Stimulated activated CD8-positive, alpha-beta memory T cell treated with anti-CD3 and anti-CD28 coated beads, Interleukin-7, amount 100 ng/mL, for 1 hour (primary cell): ENCODE measurements at places on chromosomes 7 and 10.

DNA sequence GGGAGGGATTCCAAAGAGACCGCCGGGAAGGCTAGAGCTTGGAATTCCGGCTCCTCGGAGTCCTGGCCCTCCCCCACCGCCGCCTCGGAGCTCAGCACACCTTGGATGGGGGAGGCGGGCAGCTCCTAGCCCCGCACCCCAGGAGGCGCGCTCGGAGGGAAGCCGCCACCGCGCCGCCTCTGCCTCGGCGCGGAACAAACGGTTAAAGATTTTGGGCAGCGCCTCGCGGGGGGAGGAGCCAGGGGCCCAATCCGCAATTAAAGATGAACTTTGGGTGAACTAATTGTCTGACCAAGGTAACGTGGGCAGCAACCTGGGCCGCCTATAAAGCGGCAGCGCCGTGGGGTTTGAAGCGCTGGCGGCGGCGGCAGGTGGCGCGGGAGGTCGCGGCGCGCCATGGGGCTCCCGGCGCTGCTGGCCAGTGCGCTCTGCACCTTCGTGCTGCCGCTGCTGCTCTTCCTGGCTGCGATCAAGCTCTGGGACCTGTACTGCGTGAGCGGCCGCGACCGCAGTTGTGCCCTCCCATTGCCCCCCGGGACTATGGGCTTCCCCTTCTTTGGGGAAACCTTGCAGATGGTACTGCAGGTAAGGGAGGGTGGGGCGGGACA lies at the start of gene CYP26A1:
Gene CYP26A1, plus strand, starts transcription at position 355 of the 608 bp plus-strand sequence. Its CDS starts 42 bp downstream, at position 397.
- no peak for DNase-seq

GRCh38 chr10:34627741-34628140 lies 187.4 kb downstream of the PARD3 start:
- DNase-seq, result no peak

DNA sequence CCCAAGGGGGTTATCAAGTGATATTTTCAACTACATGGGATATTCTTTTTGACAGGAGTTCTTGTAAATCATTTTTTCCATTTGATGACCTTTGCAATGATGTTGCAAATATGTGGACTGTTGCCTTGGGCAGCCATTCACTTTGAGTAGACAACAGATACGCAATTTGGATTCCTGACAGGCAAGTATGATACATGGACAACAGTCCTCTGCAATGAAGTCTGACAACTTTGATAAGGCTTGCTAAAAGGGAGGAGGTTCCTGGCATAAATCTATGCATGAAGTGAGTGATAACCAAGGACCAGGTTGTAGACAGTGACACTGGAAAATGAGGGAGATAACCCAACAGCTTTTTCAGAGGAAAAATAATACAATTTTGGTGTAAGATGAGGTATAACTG lies 17.7 kb downstream of the LRRD1 start:
- DNase-seq, result no peak

- DNase-seq, result no peak
Observed at GRCh38 chr7:13179011-13179582, 491.7 kb downstream of the ARL4A start.

DNA sequence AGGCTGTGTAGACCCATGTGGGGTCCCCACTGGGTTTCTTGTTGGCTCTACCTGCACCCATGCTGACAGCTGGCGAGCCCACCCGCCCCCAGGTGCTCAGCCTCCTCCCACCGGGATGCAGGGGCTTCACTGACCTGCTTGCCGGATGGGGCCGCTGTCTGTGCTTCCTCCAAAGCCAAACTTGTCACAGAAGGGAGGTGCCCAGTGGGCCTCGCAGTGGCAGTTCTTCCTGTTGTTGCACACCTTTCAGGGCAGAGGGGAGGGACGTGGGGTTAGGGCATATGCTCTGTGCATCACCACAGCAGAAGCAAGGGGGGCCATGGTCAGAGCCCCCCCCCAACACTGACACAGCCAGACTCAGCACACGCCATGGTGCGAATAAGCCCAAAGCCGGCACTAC lies 146.5 kb downstream of the FANK1 start:
- DNase-seq, result no peak

DNA sequence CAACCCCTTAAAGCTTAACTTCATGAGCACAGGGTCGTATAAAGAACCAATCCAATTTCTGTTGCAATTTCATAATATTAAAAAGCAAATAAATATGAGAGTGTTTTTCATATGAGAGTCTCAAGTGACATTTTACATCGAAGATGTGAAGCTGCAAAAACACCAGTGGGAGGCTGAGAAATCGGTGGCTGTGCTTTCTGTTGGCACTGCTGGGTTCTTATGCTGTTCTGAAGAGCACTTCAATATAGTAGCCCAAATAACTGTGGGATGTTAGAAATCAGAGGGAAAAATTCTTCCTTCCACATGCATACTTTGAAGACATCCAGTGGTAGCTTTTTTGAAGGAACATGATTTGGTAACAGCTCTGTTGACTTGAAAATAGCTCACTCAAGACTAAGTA lies 245.8 kb downstream of the ARHGAP21 start:
- no peak for DNase-seq

DNA sequence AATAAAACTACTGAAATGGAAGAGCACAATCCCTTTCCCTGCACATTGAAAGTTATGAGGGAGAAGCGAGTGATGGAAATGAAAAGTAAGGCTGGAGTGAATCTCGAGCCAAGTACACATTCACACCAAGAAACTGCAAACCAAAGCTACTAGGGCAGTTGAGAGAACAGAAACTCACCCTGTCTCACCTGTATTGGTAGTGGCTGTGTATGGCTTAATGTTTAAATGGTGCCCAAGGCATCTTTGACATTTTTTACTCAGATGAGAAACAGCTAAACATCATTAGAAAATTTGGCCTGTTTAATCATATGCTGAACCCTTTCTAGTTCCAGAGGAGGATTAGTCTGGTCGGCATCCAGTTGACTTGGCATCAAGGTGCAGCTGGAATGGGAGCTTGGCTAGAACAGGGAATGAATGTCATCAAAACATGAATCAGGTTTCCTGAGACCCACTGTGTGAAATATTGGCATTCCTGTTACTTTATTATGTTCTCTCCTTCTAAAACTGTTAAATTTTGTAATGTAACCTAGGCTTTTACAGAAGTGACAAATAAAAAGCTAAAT lies 840.8 kb downstream of the GRM8 start:
- DNase-seq, result no peak

DNA sequence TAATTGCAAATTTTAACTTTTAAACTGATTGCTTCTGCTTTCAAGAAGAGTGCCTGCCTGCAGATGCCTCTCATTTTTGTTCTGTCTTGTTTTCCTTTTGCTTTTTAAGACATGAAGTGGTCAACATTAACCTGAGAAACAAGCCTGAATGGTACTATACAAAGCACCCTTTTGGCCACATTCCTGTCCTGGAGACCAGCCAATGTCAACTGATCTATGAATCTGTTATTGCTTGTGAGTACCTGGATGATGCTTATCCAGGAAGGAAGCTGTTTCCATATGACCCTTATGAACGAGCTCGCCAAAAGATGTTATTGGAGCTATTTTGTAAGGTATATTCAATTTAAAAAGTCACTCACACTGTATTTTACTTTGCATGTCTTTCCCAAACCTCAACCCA lies 8.8 kb downstream of the GSTO2 start:
- DNase-seq, result no peak

DNA sequence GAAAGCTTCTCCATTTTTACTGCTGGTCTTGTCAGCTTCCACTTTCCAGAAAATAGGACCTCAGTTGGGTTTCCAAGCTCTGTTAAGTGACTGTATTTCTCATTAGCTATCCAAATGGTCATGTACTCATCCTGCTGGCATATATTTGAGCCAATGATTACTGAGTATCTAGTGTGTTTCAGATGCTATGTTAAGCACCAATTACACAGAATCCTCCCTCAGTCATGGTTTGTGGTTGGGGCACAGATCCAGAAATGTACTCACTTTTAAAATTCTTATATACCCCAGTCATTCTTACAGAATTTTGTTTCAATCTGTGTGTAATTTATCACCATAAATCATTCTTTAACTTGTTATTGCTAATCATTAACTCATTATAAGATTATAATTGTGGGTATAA lies 362.3 kb upstream of the MTPN start:
- no peak for DNase-seq

DNA sequence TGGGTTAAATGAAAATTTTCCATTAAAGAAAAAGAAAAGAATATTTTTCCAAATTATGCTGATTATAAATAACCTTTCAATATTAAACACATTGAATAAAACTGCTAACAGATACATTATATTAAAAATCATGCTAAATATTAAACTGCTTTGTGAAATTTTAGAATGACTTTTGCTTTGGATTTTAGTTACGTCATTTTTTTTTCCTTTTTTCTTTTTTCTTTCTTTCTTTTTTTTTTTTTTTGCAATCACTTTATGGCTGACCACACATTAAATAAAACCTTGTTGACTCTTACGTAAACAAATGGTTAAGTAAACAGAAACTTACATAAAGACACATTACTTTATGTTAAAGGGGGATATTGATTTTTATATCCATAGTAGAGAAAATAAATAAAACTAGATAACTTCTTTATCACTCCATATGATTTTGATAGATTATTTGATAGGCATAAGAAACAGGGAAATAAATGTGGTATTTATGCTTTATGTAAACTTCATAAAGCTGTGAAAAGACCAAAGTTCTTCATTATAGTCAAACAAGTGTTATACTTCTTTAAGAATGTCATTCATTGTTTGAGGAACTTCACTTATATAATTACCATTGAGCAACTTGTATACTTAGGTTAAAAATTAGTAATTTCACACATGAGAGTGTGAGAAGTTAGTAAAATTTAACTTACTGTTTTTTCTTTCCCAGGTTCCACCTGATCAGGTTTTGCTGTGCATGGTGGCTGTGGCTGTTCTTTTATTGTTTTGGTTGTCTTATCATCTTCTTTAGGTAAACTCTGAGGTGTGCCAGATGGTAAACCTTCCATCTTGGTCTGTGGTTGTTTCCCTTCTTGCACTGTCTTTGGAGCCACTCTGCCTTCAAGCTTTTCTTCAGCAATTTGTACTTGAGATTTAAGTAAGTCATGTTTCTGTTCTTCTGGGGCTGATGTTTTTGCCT lies 197.3 kb downstream of the PCLO start:
- DNase-seq, result no peak

GRCh38 chr7:142153400-142153799 lies 41.9 kb downstream of the MGAM2 start:
- no peak for DNase-seq

- DNase-seq, result no peak
Observed at GRCh38 chr10:18205098-18205834, 65.0 kb downstream of the CACNB2 start.

- no peak for DNase-seq
Observed at GRCh38 chr7:29194594-29195427, at the start of gene CHN2. TSS of gene CHN2 (plus strand) at chr7:29194775.

DNA sequence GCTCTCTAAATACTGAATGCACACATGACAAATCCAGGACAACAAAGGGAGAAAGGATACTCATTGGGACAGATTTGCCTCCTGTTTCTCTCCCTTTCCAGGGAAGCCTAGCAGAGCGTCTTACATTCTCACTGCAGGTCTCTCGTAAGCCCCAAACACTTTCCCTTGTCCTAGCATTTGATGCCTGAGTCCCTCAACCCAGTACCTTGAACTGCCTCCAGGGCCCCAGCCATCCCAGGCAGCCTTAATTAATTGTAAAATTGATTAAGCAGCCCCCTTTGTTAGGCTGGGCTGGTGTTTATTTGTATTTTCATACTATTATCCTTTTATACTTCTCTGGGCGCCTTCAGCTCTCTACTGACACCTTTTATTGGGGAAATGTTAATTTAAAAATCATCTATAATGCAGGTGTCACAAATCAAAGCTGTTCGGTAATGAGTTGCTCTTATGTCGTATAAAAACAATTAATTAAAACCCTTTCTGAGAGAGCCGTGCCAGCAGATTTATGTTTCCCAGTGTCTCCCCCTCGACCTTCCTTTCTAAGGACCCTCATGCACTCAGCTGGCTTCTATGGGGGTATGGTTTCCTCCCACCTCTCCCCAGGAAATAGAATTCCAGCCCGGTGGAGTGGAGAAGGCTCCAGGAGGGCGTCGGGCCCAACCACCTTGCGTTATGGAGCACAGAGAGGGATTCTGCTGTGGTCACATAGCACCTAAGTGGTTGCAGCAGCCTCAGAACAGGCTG lies 243.8 kb downstream of the RPS24 start:
- DNase-seq, result no peak

- DNase-seq, result no peak
Observed at GRCh38 chr7:68434857-68435256, 1163.4 kb upstream of the AUTS2 start.

GRCh38 chr10:114034923-114035645 lies 8.6 kb upstream of the ADRB1 start:
- no peak for DNase-seq

DNA sequence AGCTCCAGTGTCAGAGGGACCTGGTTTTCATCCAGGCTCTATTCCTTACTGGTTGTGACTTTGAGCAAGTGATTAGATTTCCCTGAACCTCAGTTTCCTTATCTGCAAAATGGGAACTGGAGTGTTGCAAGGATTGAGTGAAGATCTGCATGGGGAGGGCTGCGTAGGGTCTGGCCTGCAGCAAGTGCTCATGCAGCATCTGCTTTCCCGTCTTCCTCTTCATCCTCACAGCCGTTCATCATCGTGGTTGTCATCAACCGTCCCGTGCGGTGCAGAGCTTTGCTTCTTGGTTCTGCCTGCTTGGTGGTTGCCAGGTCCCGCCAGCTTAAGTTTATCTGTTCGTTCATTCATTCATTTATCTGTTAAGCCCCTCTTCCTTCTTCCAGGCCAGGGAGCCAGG lies 135.0 kb downstream of the GRK5 start:
- DNase-seq, result no peak

DNA sequence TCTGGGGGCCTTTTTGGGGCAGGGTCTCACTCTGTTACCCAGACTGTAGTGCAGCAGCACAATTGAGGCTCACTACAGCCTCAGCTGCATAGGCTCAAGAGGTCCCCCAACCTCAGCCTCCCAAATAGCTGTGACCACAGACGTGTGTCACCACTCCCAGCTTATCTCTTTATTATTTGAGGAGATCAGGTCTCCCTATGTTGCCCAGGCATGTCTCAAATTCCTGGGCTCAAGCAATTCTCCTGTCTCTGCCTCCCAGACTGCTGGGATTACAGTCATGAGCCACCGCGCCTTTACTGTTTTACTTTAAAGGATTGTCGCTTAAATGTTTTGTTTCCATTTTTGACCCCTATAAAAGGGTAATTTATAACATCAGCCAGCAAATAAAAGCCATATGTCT lies 502.6 kb upstream of the AUTS2 start:
- DNase-seq, result no peak
